ENCODE measurements at places on chromosomes 12 and 14.

GRCh38 chr14:90275820-90276219 lies 19.5 kb downstream of the PSMC1 start:
- DNase-seq: no peak

GRCh38 chr12:116916714-116917114 lies 6.0 kb downstream of the FBXW8 start:
- DNase-seq: no peak

GRCh38 chr12:65924716-65925115 lies 100.4 kb downstream of the HMGA2 start:
- no peak for DNase-seq

DNA sequence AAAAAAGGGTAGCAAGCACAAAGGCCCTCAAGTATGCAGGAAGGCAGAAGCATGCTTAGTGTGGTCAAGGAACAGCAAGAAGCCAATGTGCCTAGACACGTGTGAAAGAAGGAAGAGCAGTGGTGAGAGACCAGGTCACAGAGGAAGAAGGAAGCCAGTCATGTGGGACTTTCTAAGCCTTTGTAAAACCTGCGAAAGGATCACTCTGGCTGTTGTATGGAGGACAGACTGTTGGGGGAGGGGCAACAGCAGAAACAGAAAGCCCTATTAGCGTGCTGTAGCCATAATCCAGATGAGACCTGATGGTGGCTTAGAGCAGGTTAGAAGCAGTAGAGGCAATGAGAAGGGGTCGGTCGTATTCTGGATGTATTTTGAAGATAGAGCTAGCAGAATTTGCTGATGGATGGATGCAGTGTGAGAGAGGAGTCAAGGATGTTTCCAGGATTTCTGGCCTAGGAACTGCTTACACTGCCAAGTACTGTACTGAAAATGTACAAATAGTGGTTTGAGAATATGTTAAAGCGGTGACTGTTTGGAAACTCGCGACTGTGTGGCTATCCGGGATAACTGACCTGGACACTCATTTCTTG lies 5.7 kb upstream of the MLF2 start:
- DNase-seq: no peak

- no peak for DNase-seq
These were observed 108.5 kb upstream of the FKBP4 start for GRCh38 chr12:2686280-2686646.

All from COR-L47 (cell line).